Fibroblast of mammary gland (primary cell): ENCODE measurements at places on chromosomes 4 and X.

- peak; percentile 99 for DNase-seq
These were observed 5.5 kb upstream of the SMIM20 start for GRCh38 chr4:25908491-25908901.

DNA sequence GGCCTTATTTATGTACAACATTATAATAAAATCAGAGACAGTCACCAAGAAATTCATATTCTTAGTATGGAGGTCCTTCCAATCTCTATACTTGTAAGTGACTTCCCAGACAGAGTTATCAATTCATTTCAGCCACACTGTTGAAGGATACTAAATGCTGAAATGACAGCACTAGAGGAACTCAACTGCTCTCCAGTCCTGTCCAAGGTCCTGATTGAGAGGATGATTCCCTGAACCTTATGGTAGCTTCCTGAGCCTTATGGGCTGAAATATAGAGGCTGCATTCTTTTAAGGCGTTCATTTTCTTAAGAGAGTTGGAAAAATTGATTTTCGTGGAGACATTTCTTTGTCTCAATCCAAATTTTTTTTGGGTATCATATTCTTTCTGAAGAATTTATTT lies 205.9 kb downstream of the TLL1 start:
- peak; percentile 9 for DNase-seq

- DNase-seq: no peak
These were observed 2025.6 kb upstream of the AGA start for GRCh38 chr4:179467878-179468277.

DNA sequence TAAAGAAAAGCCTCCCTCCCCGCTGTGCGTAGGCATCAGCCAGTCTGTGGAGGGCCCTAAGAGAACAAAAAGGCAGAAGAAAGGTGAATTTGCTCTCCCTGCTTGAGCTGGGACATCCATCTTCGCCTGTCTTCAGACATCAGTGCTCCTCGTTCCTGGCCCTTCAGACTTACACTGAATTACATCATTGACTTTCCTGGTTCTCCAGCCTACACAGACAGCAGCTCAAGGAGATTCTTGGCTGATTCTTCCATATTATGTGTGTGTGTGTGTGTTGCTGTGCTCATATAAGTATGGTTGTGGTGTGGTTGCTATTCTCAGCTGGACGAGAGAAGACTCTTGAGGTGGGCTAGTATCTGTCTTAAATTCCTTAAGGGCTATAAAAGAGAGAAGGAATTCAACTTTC lies 35.5 kb upstream of the CD99L2 start:
- no peak for DNase-seq

DNA sequence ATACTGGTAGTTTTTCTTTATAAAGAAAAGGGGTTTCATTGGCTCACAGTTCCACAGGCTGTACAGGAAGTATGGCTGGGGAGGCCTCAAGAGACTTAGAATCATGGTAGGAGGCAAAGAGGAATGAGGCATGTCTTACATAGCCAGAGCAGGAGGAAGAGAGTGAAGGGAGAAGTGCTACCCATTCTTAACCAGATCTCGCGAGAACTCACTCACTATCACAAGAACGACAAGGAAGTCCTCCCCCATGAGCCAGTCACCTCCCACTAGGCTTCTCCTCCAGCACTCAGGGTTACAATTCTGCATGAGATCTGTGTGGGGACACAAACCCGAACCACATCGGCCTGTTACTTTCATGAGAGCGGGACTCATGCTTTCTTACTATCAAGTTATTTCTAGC lies 240.5 kb downstream of the TENM3 start:
- DNase-seq: no peak

DNA sequence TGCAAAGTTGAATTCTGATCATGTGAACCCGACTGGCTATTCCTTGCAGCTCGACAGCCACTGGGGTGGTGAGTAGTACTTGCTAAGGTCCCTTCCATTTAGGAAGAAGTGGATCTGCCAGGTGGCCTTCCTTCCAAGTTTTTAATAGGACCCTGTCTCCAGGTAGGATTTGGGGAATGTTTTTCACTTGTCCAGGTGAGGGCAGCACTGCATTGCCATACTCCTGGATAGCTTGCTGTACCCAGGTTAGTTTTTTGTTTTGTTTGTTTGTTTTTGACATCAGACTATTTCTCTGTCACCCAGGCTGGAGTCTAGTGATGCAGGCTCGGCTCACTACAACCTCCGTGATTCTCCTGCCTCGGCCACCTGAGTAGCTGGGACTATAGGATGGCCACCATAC lies 29.8 kb downstream of the SAGE1 start:
- DNase-seq: no peak

DNA sequence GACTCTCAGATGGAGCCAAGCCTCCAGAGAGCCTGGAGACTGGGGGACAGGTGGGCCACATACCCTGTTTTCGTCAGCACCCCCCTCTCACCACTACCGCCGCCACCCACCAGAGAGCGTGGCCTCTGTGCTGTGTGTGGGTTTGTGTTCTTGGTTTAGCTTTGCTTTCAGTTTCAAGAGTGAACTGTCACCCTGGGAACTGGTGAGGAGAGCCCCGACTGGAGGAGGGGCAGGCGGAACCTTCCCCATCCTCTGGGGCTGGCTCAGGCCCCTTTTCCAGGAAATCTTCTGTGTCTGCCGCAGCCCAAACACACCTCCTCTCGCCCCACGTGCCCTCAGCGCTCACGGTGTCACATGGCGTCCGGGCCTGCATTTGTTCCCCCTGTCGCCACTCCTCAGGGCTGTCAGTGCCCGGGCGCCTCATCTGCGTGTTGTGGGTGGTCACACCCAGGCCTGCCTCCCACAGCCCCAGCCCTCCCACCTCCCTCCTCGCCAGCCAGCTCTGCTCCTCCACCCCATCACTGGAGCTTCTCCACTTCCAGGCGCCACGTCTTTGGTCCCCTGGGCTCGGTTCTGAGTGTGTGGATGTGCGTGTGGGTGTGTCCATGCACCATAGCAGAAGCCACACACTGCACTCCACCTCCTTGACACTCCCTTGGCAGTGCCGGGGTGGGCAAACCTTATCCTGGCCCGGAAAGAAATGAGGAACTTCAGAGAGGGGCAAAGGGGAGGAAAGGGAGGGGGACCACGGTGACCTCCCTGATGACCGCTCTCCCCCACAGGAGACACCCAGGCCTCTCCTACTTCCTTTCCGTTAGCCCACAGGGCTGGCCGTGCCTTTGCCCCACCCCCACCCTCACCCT lies 27.8 kb downstream of the ELF4 start:
- no peak for DNase-seq

- DNase-seq: no peak
These were observed 797.3 kb upstream of the FRG1 start for GRCh38 chr4:189143263-189143952.

DNA sequence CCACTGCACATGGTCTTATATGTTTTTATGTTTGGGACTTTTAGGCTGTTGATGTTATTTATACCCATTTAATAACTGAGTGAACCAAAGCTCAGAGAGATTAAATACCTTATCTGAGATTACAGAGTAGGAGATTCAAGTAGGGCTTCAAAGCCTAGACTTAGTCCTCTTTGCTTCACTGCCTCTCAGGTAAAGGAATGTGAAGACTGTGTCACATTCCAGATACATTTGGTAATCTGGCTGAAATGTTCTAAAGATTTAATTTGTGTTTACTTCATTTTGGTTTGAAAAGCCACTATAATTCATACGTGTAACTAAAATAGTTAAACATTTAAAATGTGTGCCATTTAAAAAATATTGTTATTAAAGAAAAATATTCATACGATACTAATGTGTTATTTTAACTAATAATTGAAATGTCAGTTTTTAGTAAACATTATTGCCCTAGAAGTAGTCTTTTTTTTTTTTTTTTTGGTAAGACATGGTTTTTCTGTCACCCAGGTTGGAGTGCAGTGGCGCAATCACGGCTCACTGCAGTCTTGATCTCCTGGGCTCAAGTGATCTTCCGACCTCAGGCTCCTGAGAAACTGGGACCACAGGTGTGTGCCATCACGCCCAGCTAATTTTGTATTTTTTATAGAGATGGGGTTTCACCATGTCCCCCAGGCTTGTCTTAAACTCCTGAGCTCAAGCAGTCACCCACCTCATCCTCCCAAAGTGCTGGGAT lies 54.3 kb downstream of the WWC2 start:
- no peak for DNase-seq

DNA sequence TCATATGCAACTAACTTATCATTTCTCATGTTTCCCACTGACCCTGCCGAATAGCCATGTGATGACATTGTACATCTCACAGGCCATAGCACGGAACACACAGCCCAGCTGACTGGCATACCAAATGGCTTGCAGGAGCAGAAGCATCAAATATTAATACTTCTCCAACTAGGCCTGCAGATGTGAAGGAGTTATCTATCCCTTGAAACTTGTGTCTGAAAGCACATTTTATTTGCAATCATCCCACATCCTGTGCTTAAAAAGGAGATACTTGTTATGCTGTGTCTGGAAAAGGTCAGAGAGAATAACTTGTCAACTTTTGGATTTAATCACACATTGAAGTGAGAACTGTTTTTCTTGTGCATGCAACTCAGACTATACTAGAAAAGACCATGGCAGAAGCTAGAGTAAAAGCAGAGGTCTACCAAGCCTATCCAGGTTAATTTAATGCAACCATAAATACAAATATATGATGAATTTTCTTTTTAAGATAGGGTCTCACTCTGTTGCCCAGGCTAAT lies 100.4 kb downstream of the IRF2 start:
- no peak for DNase-seq

DNA sequence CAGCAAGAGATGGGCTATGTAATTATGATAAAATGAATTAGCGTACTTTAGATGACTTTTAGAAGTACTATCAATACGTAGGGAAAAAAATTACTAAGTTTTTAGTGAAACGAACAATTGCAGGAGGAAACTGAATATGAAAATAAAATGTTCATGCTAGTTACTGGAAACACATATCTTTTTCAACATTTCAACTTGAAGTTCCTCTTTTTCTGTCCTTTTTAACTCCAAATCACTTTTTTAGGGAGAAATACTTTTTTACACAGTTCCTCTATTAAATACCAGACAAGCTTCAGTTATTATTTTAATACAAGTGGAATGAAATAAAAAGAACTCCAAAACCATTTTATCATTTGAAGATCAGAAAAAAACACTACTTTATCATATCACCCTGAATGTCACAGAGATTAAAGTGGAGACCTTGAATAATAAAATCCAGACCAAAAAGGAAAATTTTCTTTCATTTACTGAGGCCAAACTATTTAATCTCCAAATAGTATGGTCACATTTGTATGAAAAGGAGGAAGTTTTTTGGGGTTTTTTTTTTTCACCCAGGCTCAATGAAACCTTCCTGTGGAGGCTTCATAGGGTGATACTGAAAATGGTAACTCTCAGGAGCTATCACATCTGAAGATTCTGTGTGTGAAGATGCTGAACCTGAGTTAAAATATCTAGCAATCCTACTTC lies 306.2 kb downstream of the INPP4B start:
- DNase-seq: no peak

DNA sequence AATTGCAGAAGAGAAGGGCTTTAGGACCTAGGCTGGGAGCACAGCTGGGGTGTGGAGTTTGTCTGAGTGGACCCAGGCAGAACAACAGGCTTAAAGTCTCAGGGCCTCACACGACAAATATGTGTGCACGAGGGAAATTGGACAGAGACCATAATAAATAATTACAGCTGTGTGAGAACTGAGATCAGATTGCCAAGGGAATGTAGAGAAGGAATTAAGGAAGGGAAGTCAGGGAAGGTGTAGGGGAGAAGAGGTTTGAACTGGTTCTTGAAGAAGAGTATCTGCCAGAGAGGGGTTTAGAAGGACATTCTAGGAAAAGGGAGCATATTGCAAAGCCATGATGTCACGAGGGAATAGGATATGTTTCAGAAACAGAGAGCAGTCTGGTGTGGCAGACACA lies 120.7 kb upstream of the TSPAN5 start:
- no peak for DNase-seq

DNA sequence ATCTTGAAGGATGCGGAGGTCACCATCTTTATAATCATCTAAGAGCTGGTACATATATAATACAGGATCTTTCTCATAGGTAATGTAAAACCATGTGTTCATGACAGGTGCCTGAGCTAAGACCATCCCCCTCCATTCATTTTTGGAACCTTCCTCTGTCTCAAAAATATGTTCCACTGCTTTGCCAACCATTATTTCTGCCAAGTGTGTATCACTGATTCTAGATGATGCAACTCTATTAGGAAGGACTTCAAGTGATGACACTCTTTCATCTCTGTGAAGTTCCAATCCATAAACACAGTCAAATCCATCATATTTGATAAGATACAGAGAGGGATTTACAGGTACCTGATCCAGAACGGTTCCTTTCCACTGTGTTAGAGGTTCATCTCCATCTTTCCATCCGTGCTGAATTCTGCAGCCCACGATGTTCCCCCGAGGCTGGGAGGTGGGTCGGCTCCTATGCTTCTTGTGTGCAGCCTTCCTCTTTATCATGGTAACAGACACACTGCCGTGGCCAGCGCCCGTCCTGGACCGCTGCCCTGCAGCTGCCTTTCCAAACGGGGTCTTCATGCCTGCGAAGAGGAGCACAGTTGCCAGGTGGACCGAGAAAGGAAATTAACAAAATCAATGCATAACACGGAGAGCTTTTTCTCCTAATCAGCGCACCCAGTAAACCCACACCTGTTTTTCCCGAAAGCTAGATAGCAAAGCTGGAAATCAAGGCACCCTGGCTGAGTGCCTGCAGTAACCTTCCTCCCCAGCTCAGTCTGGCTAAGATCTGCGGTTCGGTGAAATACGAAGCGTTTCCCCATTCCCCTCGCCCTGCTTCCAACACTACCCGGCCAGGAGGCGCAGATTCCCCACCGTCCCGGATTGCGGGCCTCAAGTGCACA lies 718 bp downstream of the SPIN3 start:
- peak; percentile 8 for DNase-seq

DNA sequence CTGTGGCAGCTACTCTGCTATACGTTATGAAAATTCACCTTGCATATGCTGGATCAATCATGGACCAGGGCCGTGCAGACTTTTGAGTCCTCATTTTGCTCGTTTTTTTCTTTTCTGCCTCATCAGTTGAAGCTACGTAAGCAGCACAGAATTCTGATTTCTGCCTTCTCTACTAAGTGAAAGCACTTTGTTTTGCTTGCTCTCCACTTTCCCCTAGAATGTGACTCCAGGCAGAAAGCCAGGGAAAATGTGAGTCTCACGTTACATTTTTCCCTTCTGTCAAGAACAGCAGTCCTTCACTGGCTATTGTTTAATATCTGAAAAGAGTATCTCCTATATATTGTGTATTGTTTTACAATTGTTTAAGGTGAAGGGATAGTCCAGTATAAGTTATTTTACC lies 1840.1 kb downstream of the PCDH7 start:
- peak; percentile 72 for DNase-seq

- DNase-seq: no peak
These were observed 378.3 kb downstream of the GBA3 start for GRCh38 chr4:23070848-23071570.

GRCh38 chrX:30589146-30589888 lies 11.8 kb upstream of the TASL start:
- DNase-seq: no peak

GRCh38 chrX:72685810-72686456 lies 28.2 kb downstream of the PHKA1 start:
- DNase-seq: peak; percentile 38

DNA sequence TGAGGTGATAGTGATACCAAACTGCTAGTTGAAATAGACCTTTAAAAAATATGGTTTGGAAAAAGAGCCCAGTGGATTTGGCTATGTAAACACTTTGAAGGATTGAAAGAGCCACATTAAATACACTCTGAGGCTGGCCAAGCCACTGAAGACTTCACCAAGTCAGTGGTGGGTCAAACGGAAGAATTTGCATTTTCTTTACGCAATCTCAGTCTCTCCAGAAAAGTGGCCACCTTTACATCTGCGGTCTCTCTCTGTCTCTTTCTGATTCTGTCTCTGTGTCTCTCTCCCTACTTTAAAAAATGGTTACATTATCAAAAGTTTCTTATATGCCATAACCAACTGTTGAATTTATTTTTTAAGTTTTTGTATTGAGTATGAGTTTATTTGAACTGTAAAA lies 651.2 kb upstream of the PITX2 start:
- DNase-seq: no peak
